ENCODE measurements at places on chromosomes 5 and 9. TPM values are rescaled to one million over a fixed set of nuclear protein-coding genes. Genes with fewer than 3 reads are reported as not detected.

Gene CDKN2B-AS1
- total RNA-seq = not detected

Gene TNC
- 54.9 TPM for total RNA-seq

Gene GRAMD2B
- total RNA-seq = 8.6 TPM

Gene TAF11L8
- not detected for total RNA-seq

Gene PCDHA13
- 2.3 TPM for total RNA-seq

Gene CARD6
- total RNA-seq = not detected

Gene FRRS1L
- total RNA-seq = 4.3 TPM

Gene CCL27
- 0.67 TPM for total RNA-seq

Gene LMAN2
- total RNA-seq = 116 TPM

Gene ALDH1B1
- 44.0 TPM for total RNA-seq

Gene SLC4A9
- not detected for total RNA-seq

Gene SPATA31A1
- total RNA-seq = 0.12 TPM

Gene SOX30
- total RNA-seq = 0.17 TPM

Gene PCDHGA6
- 0.77 TPM for total RNA-seq

Gene LCN9
- 2.4 TPM for total RNA-seq

Gene TMOD1
- 0.15 TPM for total RNA-seq

Gene SEC24A
- 12.7 TPM for total RNA-seq

Gene HNRNPK
- 1,112 TPM for total RNA-seq

Gene FGF18
- 0.22 TPM for total RNA-seq

Gene TRPM6
- 0.09 TPM for total RNA-seq

Gene GPX8
- total RNA-seq = 132 TPM

Gene SLC25A2
- 0.22 TPM for total RNA-seq

Gene LURAP1L
- total RNA-seq = 0.77 TPM

Gene OLFML2A
- total RNA-seq = 9.0 TPM

Gene EPB41L4A
- 2.7 TPM for total RNA-seq

Gene FBP1
- total RNA-seq = 0.31 TPM

Gene ZNF79
- total RNA-seq = 6.7 TPM

Gene PHYHD1
- total RNA-seq = 19.0 TPM

Gene GFRA3
- total RNA-seq = not detected

Gene MYOT
- total RNA-seq = not detected

Gene SPATA9
- not detected for total RNA-seq

Gene GRHPR
- 116 TPM for total RNA-seq

Gene B4GALT1
- total RNA-seq = 7.3 TPM

Gene GNA14
- not detected for total RNA-seq

Gene MED10
- total RNA-seq = 16.6 TPM

Gene OTP
- total RNA-seq = not detected

Gene TRIM41
- 8.1 TPM for total RNA-seq

Gene CMYA5
- 3.5 TPM for total RNA-seq

Gene KLHL3
- 26.8 TPM for total RNA-seq

Gene NXNL2
- total RNA-seq = 0.74 TPM

Gene FOXD4L3
- total RNA-seq = not detected

Gene BAAT
- total RNA-seq = 0.09 TPM

Gene PIP5K1B
- 1.3 TPM for total RNA-seq

Gene CSF1R
- total RNA-seq = not detected

Gene GGTA1
- total RNA-seq = not detected

Gene BASP1
- 215 TPM for total RNA-seq

Gene FBN2
- 113 TPM for total RNA-seq

Gene LCN10
- not detected for total RNA-seq

Gene OBP2B
- total RNA-seq = not detected

Gene ADGRV1
- total RNA-seq = 127 TPM

Gene FOXD4
- total RNA-seq = not detected

Gene ARSI
- total RNA-seq = 4.2 TPM

Gene MGAT4B
- total RNA-seq = 32.1 TPM

Gene FOXD4L5
- total RNA-seq = 0.19 TPM

Gene CDH9
- 2.8 TPM for total RNA-seq

Measured in neural progenitor cell (in vitro differentiated cells).